Right atrium auricular region (tissue), 2 donors: ENCODE measurements at places on chromosomes 3 and 15. TPM values are rescaled to one million over a fixed set of nuclear protein-coding genes. Genes with fewer than 3 reads are reported as not detected.

DNA sequence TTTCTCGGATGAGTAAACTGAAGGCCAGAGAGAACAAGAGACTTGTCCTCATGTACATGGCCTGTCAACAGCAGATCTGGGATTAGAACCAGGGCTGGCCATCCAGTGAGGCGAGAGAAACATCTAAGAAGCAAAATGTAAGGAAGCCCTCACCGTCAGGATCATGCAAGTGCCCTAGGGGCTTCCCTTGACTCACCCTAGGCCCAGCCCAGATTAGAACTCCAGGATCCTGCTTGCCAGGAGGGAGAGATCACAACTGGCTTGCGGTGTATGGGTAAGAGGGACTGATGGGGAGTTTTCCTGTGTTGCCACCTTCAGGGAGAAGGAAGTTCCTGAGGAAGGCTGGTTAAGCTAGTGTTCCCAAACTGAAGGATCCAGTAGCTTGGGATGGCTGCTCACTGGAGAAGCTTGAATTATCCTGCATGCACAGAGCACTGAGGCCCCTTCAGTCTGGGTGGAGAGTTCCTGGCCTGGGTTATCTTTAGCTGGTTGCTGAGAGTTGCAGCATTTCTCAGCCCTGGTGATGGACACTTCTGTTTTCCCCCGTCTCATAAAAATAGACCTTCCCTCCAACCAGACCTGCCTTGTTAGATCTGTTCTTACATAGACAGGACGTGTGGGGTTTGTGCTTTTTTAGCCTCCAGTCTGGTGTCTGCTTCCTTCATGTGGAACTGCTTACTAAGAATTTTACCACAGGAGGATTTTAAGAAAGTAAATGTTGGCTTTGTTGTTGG is 28.2 kb upstream of the XIRP1 start:
- no peak overlapping the region for H3K27ac ChIP-seq
- no peaks in the 10 kb centered on the region for H3K27me3 ChIP-seq
- DNase-seq: no peak

The UBAP1L gene
- total RNA-seq: 1.1 TPM

DNA sequence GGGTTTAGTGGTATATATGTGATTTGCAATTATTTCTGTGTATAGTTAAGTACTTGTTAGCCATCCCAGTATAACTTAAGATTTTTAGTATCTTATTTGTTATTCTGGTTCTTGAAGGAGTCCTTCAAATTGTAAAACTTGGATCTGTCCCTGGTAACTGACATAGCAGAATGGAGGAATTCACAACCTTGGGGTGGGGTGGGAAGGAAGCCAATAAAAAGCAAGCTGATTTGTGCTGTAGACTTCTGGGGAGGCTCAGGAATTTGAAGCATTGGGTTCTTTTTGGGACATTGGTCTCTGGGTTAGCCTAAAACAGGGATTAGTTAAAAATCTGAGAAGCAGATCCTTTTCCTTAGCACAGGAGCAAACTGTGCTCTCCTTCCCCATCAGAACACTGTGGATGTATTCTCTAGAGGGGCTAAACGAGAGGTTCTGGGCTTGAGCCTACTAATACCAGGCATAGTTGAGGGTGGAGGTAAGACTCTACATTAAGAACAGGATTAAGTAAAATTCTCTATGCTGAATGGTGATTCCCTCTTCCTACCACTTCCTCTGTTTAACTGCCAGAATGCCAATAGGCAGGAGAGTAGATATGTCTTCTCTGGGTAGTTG is 42.2 kb downstream of the GMPS start:
- H3K27ac ChIP-seq: no peak overlapping the region
- H3K4me3 ChIP-seq: no peak overlapping the region

The BOC gene
- total RNA-seq: 15.4 TPM

The THOC7 gene
- total RNA-seq: 55.1 TPM

The CPA3 gene
- total RNA-seq: 5.1 TPM

The TEX55 gene
- not detected for total RNA-seq

The CHRNA3 gene
- total RNA-seq: 1.7 TPM
